Naive thymus-derived CD8-positive, alpha-beta T cell (primary cell): ENCODE measurements at places on chromosomes 6 and 20.
A peak's percentile ranks its signal among the peaks of the same experiment; 100 is the strongest.

GRCh38 chr6:125393449-125393858, 91.7 kb upstream of the HDDC2 start:
- no peak for DNase-seq

GRCh38 chr20:32271620-32272019, 5.8 kb upstream of the KIF3B start:
- DNase-seq, result no peak

GRCh38 chr6:134323698-134324097, 5.8 kb upstream of the SGK1 start:
- no peak for DNase-seq

DNA sequence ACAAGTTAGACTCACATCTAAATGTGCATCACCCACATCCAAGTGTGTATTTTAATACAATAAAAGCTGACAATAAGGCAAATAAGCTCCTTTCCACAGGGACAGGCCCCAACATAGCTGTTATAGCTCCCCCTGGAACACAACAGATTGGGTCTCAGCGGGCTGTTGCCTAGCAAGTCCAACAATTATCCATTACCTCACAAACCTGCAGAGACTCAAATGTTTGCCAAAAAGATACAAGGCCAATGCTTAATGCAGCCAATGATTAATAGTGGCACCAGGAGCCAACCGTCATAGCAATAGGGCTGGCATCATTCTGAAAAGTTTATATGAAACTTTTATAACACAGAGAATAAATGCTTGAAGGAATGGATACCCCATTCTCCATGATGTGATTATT, 35.7 kb downstream of the EPB41L2 start:
- no peak for DNase-seq

DNA sequence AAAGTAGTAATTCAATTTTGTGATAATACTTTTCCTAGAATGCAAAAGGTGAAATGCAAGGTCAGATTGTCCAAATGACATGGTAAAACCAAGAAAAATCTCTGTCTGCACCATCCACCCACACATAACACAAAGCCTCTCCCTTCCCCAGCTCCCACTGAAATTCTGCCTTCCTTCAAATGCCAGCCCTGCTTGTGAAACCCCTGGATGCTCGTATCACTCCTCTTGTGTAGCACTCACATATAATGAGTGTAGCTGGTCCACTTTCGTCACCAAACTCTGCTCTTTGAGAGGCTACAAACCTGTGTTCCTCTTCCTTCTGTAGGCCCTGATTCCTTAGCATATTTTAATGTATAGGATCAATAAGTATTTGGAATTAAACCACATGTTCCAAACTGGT, 123.6 kb upstream of the BEND6 start:
- DNase-seq, result no peak

- no peak for DNase-seq
Measured at GRCh38 chr6:70151616-70152015, 151.3 kb downstream of the COL9A1 start.

DNA sequence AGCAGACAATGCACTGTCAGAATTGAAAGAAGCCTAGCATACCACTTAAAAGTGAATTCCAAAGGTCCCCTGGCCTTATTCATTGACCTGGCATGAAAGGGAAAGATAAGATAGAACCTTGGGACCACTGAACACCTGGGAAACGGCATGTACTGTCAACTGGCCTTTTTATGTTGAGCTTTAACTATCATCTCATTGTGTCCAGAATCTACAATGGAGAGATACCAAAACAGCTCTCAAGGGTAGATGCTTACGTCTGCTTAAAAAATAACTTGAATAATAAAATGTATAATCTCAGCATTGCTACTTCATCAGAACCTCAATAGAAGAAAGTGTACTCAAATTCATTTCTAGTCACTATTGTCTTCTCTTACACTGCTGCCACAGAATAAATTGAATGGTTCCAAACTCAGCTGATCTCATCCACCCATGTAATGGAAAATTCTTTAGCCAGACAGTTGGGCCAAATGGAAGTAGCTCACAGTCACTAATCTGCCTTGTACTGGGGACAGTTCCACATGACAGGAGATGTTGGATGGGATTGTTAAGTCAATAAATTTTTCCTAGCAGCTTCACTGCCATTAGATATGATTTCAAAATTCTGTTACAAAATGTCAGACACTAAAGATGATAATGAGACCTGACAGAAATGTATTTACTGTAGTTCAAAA, 93.8 kb downstream of the MLIP start:
- no peak for DNase-seq

GRCh38 chr20:57708694-57709673, 831 bp downstream of the PMEPA1 start:
- DNase-seq, result no peak

DNA sequence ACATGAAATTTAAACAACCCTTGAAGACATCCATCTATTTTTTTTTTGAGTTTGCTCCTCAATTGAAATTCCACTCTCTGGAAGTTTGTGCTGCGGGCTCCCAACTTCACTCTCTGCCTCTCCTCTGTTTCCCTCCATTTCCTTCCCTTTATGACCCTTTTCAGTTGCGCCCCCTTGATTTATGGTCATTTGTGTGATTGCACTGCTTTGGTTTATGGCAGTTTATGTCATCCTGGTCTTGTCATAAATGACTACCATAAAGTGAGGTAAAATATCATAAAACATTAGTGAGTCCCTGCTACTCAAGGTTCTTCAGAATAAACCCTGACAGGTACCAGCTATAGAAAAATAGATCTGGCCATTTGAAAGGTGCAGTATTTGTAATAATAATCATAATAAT, 348.3 kb upstream of the ZFP64 start:
- no peak for DNase-seq

- DNase-seq, result no peak
Measured at GRCh38 chr6:36187446-36187845, 9.1 kb upstream of the BRPF3 start.

DNA sequence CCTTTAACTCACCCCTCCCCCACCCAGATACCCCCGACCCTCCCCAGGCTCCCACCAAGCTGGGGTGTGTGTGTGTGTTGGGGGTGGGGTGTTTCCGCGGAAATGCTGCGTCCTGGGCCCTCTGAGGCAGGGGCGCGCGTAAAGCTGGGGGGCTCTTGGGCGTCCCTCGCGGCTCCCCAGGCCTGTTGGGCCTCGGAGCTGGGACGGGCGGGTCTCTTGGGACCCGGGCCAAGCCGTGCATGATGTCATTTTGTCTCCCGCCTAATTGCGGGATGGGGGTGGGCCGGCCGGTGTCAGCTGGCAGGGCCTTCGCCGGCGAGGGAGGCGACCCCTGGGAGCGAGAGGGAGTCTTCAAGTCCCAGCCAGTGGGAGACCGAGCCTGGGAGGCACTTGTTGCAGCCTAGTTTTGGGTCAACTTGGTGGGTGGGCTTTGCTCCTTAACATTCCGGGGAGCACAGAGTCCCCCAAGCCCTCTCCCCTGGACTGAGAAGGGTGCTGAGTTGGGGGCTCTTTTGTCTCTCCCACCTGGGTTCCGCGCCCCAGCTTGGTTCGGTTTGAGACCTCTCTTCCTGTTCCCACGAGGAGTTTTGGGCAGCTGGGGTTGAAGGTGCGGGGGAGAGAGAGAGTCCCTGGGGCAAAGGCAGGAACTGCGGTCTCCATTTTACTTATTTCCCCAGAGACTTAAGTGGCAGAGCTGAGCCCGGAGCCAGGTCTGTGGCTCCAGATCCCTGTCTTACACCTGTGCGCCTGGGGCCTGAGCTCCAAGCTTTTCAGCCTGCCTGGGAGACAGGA, 623 bp downstream of the MYBL2 start:
- DNase-seq, result no peak

DNA sequence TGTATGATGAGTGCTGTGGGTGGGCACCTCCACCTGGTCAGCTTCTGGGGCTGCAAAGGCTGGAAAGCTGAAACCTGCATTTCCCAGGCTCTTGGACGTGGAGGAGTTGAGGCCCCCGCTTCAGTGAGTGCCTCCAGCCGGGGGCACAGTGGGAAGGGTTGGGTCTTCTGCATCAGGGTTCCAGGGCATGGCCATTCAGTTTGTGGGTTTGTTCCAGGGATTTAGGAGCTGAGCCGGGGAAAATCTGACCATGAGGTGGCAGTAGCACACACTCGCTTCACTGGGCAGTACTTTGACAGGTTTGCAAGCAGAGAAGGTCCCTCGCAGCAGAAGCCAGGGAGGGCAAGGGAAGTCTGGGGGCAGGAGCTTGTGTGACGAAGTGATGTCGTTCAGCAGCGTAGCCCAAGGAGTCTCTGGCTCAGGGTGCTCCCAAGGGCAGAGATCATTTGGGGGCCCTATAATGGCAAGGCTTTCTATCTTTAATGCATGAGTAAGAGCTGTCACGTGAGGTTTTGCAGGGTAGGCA, 69.5 kb upstream of the SULF2 start:
- DNase-seq, result no peak

DNA sequence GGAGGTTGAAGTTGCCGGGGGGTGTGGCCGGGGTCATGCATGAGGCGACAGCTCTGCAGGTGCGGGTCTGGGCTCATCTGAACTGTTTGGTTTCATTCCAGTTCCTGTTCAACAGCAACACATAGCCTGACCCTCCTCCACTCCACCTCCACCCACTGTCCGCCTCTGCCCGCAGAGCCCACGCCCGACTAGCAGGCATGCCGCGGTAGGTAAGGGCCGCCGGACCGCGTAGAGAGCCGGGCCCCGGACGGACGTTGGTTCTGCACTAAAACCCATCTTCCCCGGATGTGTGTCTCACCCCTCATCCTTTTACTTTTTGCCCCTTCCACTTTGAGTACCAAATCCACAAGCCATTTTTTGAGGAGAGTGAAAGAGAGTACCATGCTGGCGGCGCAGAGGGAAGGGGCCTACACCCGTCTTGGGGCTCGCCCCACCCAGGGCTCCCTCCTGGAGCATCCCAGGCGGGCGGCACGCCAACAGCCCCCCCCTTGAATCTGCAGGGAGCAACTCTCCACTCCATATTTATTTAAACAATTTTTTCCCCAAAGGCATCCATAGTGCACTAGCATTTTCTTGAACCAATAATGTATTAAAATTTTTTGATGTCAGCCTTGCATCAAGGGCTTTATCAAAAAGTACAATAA, 72.5 kb downstream of the PTPN1 start:
- peak; percentile 55 for DNase-seq

GRCh38 chr20:4509825-4510522, 211.7 kb upstream of the PRND start:
- no peak for DNase-seq

DNA sequence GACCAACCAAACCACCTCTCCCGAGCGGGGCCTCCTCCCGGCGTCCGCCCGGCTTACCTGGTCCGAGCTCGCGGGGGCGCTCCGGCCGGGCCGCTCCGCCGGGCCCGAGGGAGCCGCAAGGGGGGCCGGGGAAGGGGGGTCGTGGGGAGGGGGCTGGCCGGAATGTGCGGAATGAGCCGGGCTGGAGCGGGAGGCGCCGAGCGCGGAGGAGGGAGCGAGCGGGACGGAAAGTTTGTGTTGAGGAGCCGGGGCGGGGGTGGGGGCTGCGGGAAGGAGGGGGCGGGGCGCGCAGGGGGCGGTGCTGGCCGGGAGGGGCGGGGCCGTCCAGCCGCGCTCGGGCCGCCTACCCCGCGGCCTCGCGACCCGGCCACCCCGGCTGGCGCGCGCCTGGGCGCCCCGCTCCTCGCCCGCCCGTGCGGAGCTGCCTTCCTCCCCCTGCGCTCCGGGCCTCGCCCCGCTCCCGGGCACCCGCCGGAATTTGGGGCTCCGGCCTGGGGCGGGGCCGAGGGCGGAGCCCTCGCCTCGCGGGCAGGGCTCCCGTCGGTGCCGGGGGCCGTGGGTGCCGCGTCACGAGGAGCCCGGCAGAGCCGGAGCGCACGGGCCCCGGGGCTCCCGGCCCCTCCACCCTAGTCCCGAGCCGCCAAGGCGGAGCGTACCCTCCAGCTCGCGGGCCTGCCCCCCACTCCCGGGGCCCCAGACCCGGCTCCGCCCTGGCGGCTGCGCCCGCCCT, at the start of gene TEAD3:
Gene TEAD3 (minus strand): TSS at position 239 of the 730 bp plus-strand sequence.
- peak; percentile 10 for DNase-seq

DNA sequence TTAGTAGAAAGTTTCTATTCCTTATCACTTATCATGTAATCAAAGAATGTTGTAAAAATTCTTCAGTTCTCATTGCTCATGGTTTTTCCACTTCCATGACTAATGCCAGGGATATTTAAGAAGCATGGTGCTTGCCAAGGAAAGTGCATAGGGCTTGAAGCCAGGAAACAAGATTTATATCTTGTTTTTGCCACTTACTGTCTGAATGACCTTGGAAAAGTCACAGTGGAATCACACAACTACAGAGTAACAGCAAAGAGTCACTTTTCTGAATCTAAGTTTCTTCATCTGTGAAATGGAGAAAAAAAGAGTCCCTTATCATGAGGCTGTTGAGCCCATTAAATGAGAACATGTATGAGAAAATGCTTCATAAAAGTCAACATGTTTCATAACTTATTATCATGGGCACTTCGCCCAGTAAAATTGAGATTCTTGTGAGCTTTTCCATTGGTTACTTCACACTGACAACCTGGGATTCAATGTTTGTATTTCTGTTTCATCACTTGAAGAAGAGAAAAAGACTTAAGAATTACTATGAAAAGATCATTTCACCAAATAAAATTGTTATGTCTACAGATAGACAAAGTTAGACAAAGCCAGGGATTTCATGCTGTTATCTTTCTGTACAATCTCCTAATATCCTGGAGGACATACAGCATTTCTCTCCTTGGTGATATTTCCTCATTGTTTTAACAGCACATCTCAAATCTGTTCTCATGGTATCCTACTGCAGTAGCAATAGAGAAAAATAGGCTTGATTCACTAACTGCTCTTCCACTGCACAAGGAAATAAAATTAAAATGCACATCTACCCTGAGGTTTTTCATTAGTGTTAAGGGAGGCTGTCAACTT, 7.6 kb upstream of the BMP5 start:
- DNase-seq, result no peak

- DNase-seq, result no peak
Measured at GRCh38 chr6:83879746-83880145, 20.3 kb downstream of the CYB5R4 start.

- no peak for DNase-seq
Measured at GRCh38 chr6:151498327-151498726, 4.5 kb downstream of the CCDC170 start.

DNA sequence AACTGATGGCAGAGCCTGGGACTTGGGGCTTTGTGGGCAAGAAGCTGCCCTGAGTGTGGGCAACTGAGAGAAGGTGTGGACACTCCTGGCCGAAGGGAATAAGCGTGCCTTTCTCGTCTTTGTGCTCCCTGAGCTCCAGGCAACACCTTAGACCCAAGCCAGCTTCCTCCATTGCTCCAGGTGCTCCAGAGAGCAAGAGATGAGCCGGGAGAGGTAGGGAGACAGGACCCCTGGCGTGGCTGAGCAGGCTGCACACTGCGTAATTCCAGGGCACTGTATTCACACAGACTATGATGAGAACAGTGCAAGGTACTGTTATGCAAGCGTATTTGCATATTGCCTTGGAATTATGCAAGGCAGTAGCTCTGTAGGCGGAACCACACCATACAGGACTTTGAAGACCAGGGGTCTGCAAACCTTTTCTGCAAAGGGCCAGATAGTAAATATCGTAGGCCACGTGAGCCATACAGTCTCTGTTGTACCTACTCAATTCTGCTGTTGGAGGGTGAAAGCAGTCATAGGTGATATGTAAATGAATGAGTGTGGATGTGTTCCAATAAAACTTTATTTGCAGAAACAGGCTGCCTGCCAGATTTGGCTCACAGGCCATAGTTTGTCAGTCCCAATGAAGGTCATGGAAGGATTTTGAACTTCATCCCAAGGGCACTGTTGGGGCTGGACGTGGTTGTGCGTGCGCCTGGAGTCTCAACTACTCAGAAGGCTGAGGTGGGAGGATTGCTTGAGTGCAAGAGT, 42.1 kb upstream of the FAM83D start:
- no peak for DNase-seq
